ENCODE measurements at places on chromosomes 6 and 20. TPM values are rescaled to one million over a fixed set of nuclear protein-coding genes. Genes with fewer than 3 reads are reported as not detected.

Gene FKBP1C
- 0.25 TPM for polyA plus RNA-seq

Gene SLC22A2
- not detected for polyA plus RNA-seq

Gene MCCD1
- polyA plus RNA-seq, result not detected

Gene BMP7
- 3.4 TPM for polyA plus RNA-seq

Gene SLC44A4
- 0.37 TPM for polyA plus RNA-seq

Gene PRDM13
- polyA plus RNA-seq, result not detected

Gene LY6G5C
- 2.7 TPM for polyA plus RNA-seq

Gene BPIFB2
- polyA plus RNA-seq, result not detected

Gene UTRN
- 52.2 TPM for polyA plus RNA-seq

Gene PKIB
- polyA plus RNA-seq, result 0.71 TPM

Gene ACSS2
- polyA plus RNA-seq, result 61.0 TPM

Gene ULBP1
- polyA plus RNA-seq, result 0.28 TPM

Gene TNXB
- polyA plus RNA-seq, result 108 TPM

Gene AFG1L
- 6.4 TPM for polyA plus RNA-seq

Gene KCNB1
- 7.1 TPM for polyA plus RNA-seq

Gene NRSN1
- polyA plus RNA-seq, result not detected

Gene SHLD1
- 9.2 TPM for polyA plus RNA-seq

Gene TREM1
- 0.14 TPM for polyA plus RNA-seq

Gene MAPK13
- polyA plus RNA-seq, result 6.8 TPM

Gene MMS22L
- polyA plus RNA-seq, result 5.0 TPM

Gene SEMG1
- polyA plus RNA-seq, result not detected

Gene ADGRF4
- polyA plus RNA-seq, result not detected

Gene ALDH8A1
- polyA plus RNA-seq, result 1.6 TPM

Gene RTN4IP1
- polyA plus RNA-seq, result 7.2 TPM

Gene SLC17A1
- polyA plus RNA-seq, result not detected

Gene FOXQ1
- polyA plus RNA-seq, result not detected

Gene POU5F1
- polyA plus RNA-seq, result 0.56 TPM

Gene NTSR1
- polyA plus RNA-seq, result 0.10 TPM

Gene ANKRD66
- polyA plus RNA-seq, result 0.39 TPM

Gene TCP11
- polyA plus RNA-seq, result 0.27 TPM

Gene SYCP2L
- 1.3 TPM for polyA plus RNA-seq

Gene COL11A2
- polyA plus RNA-seq, result 41.7 TPM

Gene RFX6
- polyA plus RNA-seq, result not detected

Gene ORC3
- polyA plus RNA-seq, result 23.3 TPM

Gene RIPPLY2
- not detected for polyA plus RNA-seq

Gene VWA7
- polyA plus RNA-seq, result 2.9 TPM

Gene HCK
- 3.5 TPM for polyA plus RNA-seq

Gene HMGN4
- 51.4 TPM for polyA plus RNA-seq

Gene SPTLC3
- 2.0 TPM for polyA plus RNA-seq

Gene GSTA1
- polyA plus RNA-seq, result not detected

Gene MMP24
- 0.52 TPM for polyA plus RNA-seq

Data from forelimb muscle (tissue), 1 donor.